Caco-2 (cell line): ENCODE measurements at places on chromosomes 2 and 18. TPM values are rescaled to one million over a fixed set of nuclear protein-coding genes. Genes with fewer than 3 reads are reported as not detected.

GRCh38 chr2:234242459-234242836, 191.9 kb downstream of the SPP2 start:
- H3K27ac ChIP-seq, result no peak overlapping the region
- H3K4me3 ChIP-seq, result no peak overlapping the region
- H3K36me3 ChIP-seq, result no peaks in the 10 kb centered on the region
- no peak for DNase-seq
- H3K4me1 ChIP-seq, result 0 out of 2 replicates have a peak, but pooled peaks cover 6% of the 10 kb centered on the region

DNA sequence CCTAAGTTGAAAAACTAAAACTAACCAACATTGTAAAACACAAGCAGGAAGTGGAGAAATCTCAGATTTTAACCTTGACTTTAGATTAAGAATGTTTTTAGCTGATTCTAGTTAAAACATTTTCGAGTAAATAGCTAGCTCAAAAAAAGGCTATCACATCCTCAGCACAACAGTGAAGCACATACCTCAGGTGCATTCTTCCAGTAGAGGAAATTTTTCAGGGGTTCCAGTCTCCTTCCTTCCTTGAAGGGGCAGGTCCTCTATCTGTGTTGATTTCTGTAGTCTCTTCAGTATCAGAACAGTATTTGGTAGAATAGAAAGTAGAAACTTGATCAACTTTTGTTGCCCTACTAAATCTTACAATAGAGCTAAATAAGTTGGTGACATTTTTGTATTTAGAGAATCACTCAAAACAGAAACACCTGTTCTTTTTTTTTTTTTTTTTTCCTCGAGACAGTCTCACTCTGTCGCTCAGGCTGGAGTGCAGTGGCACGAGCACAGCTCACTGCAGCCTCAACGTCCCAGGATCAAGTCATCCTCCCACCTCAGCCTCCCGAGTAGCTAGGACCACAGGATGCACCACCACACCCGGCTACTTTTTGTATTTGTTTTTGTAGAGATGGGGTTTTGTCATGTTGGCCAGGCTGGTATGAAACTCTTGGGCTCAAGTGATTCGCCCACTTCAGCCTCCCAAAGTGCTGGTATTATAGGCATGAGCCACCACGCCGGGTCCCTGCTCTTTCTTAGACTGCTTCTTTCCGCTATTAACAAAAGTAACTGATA, 6.9 kb upstream of the GPR155 start:
- H3K27me3 ChIP-seq, result no peaks in the 10 kb centered on the region
- no peaks in the 10 kb centered on the region for H3K4me1 ChIP-seq
- DNase-seq, result no peak
- no peak overlapping the region for H3K27ac ChIP-seq
- no peaks in the 10 kb centered on the region for H3K36me3 ChIP-seq

DNA sequence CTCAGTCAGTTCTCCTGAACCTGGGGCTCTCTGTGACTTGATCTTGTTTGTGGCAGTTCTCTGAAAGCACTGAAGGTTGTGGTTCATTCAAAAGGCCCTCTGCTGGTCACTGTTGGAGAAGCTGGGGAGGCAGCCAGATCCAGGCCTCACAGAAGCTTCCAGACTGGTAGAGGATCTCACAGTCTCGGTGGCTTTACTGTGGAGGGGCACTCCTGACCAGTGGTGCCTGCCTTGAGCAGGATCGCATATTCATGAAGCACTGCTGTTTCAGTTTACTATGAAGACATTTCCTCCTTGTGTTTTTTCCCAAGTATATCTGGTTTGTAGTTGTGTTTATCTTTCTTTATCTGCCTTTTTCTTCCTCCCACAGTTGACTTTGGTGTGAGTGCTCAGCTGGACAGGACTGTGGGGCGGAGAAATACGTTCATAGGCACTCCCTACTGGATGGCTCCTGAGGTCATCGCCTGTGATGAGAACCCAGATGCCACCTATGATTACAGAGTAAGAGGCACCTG, 133.9 kb downstream of the MAP4K4 start:
- peaks cover 33% of the 10 kb centered on the region for H3K4me1 ChIP-seq
- no peaks in the 10 kb centered on the region for H3K36me3 ChIP-seq
- no peaks in the 10 kb centered on the region for H3K27me3 ChIP-seq
- no peak overlapping the region for H3K4me3 ChIP-seq

DNA sequence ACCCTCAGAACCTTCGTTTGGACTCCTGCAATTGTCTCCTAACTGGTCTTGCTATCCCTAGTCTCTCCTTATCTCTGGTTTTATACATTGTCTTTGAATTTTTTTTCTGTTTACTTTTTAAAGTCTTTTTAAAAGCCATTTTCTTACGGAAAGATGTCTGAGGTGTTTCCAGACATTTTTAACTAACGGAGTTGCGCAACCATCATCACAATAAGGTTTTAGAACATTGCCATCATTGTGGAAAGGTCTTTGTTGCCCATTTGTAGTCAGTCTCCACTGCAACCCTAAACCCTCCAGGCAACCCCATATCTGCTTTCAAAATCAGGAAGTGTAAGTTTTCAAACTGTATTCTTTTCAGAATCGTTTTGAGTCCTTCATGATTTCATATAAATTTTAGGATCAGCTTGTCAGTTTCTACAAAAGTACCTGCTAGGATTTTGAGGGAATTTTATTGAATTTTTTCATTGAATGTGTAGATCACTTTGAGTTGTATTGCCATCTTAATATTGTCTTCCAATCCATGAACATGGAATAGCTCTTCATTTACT, 46.3 kb downstream of the ANKRD12 start:
- no peaks in the 10 kb centered on the region for H3K36me3 ChIP-seq
- H3K27me3 ChIP-seq, result no peaks in the 10 kb centered on the region
- no peak overlapping the region for H3K4me3 ChIP-seq
- H3K4me1 ChIP-seq, result no peaks in the 10 kb centered on the region

GRCh38 chr2:156901373-156902031, 356.0 kb upstream of the GALNT5 start:
- H3K27me3 ChIP-seq, result no peaks in the 10 kb centered on the region
- H3K4me1 ChIP-seq, result no peaks in the 10 kb centered on the region
- no peak overlapping the region for H3K4me3 ChIP-seq
- no peak overlapping the region for H3K27ac ChIP-seq
- no peaks in the 10 kb centered on the region for H3K36me3 ChIP-seq

- peaks cover 61% of the 10 kb centered on the region for H3K4me1 ChIP-seq
- H3K36me3 ChIP-seq, result peaks cover 4% of the 10 kb centered on the region
- peak overlapping the region; percentile 55 for H3K27ac ChIP-seq
- DNase-seq, result no peak
- no peaks in the 10 kb centered on the region for H3K27me3 ChIP-seq
Measured at GRCh38 chr2:111986116-111986900, 68.8 kb upstream of the TMEM87B start.

DNA sequence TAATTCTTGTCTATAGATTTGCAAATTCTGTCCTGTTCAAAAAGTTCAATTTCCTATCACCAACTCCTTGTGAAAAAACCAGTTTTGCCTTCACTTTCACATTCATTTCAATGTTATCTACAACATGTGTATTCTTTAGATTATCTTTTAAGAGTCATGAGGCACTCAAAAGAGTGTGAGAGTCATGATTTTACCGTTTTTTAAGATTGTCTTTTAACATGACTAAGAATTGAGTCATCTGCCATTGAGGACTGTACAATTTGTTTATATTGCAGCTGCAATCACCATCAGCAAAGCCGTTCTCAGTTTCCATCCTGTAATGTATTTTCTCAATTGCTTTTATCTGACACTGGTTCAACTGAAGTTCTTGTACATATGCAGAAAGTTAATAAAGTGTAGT, 275.8 kb downstream of the LNPK start:
- peaks cover 42% of the 10 kb centered on the region for H3K4me1 ChIP-seq
- no peaks in the 10 kb centered on the region for H3K36me3 ChIP-seq
- no peak overlapping the region for H3K4me3 ChIP-seq
- no peak for DNase-seq

DNA sequence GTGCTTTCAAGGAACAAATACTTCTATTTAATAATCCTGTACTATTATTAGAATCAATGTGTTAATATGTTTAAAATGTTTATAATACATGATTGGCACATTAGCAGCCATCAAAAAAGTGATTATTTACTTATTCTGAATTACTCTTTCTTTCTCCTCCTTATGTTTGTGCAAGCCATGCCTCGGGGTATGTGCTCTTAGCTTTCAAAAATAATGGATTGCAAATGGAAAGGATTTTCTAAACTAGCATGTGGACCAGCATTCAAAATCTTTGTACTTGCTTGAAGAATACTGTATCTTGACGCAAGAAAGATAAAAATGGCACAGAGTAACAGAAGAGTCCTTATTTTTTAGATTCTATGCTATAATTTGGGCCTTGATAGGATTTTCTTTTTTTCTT, 156.5 kb downstream of the CDH7 start:
- no peak overlapping the region for H3K4me3 ChIP-seq
- DNase-seq, result no peak
- no peak overlapping the region for H3K27ac ChIP-seq
- H3K27me3 ChIP-seq, result no peaks in the 10 kb centered on the region

DNA sequence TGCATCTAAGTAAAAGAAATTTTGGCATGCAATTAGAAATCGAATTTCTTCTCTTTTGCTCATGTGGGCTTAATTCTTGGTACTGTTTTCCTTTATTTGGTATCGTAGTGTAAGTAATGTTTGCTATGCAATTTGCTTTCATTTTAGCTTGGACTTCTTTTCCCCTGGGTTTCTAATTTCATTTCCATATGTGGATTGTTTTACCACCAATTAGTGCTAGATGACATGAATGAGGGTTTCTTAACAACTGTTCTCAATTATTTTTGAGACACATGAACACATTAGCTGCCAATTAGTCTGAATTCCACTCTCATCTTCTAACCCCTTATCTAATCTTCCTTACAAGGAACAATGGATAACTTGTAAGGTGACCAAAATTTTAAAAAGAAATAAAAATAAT, 1047.2 kb upstream of the PIK3C3 start:
- no peaks in the 10 kb centered on the region for H3K27me3 ChIP-seq
- no peaks in the 10 kb centered on the region for H3K4me1 ChIP-seq
- H3K4me3 ChIP-seq, result no peak overlapping the region
- no peak for DNase-seq

DNA sequence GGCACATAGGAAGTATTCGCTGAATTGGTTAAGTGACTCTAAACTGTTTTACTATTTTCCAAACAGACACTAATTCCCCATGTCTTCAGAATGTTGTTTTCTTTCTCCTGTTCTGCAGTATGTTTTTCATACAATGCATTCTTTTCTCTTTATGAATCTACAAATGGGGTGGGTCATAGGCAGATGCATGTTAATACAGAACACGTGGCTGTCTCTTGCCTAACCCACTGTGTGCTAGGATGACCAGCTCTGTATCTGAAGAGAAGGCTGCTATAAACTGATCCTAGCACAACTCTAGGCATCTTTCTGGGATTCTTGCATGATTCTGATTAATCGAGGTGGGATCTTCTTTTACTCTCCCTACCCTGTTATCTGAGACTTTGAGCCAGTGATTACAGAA, 826.0 kb downstream of the PLCL1 start:
- H3K36me3 ChIP-seq, result no peaks in the 10 kb centered on the region
- H3K4me3 ChIP-seq, result no peak overlapping the region

The MYCN gene
- total RNA-seq, result 46.6 and 54.4 TPM in 2 replicates

The CRACDL gene
- 0.77 and 1.1 TPM in 2 replicates for total RNA-seq

The LIMS4 gene
- total RNA-seq, result 2.4 and 2.5 TPM in 2 replicates
